ENCODE measurements at places on chromosomes 16 and 17.

DNA sequence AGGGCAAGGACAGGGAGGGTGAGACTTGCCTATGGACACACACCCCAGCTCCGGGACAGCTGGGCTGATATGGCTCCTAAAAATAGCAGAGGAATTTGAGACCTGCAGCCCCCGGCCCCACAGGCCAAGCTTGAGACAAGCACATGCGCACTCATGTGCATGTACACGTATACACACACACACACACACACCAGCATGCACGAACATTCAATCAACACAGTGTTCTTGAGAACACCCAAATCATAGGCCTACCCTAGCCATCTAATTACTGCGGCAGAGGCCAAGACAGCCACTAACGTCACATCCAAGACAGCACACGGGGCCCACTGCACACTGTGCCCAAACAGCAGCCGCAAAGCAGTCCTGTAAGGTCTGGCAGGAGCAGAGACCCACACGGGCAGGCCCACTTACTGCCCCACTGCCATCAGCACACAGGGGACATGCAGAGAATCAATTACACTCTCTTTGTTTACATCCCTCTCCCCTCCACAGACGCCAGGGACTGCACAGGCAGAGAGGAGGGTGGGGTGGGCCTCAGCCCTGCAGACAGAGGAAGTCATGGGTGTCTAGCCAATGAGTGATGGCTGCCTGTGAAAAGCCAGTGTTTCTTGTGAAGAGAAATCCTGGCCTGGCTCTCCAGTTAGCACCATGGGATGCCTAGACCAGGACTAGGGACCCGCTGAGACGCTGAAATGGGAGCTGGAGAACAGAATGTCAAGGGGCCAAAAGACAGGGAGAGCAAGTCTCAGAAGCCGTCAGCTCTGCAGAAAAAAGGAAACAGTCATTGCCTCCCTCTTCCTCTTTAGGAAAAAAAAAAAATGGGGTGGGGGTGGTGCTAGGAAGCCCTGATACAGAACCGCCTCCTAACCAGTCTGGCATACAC is 39.3 kb downstream of the MYO18A start:
- no peak for DNase-seq

- DNase-seq = peak; percentile 62
Measured at GRCh38 chr17:81869221-81870130, 1.7 kb downstream of the ARHGDIA start.

DNA sequence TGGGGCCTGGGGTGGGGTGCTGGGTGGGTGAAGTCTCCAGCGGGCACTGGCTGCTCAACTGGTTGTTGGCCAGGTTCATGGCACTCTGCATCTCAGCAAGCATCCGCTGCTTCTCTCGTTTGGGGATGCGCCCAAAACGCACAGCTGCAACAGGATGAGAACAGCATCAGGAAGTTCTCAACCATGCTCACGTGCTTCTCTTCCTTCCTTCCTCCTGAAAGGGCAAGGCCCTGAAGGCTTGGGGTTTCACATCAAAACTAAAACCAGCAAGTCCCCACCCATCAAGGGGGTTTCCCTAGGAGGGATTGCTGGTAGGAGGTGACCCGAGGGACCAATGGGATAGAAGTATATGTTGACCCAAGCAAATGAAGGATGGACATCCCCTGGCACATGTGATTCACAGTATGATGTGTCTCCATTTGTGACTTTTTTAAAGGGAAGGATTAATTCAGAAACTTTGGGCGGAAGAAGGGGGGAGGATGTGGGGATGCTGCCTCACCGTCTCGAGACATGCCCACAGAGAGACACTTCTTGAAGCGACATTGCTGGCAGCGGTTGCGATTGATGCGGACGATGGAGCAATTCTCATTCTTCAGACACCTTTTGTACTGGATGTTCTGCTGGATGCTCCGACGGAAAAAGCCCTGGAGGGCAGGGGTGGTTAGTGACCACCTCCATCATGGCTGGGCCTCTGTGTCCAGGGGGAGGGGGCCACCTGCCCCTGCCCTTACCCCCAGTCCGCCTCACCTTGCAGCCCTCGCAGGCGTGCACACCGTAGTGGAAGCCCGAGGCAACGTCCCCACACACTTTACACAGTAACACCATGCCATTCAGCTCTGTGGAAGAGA is 4.2 kb downstream of the NR1D1 start:
- DNase-seq = no peak

DNA sequence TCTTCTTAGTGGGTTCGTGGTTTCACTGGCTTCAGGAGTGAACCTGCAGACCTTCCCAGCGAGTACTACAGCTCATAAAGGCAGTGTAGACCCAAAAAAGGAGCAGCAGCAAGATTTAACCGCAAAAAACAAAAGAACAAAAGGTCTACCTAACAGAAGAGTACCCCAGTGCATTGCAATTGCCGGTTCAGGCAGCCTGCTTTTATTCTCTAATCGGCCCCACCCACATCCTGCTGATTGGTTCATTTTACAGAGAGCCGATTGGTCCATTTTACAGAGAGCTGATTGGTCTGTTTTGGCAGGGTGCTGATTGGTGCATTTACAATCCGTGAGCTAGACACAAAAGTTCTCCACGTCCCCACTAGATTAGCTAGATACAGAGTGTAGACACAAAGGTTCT is 2.0 kb upstream of the ARRB2 start:
- peak; percentile 31 for DNase-seq

- DNase-seq = no peak
Measured at GRCh38 chr17:21467739-21468490, 91.8 kb downstream of the KCNJ12 start.

- no peak for DNase-seq
Measured at GRCh38 chr17:57810721-57811637, 38.9 kb downstream of the MRPS23 start.

- no peak for DNase-seq
Measured at GRCh38 chr17:6464446-6465041, 20.3 kb downstream of the PIMREG start.

GRCh38 chr16:86566601-86566965 is at the start of gene FOXC2:
FOXC2 (plus strand) TSS chr16:86566829; CDS start chr16:86567336, 507 bp downstream.
- peak; percentile 59 for DNase-seq

- no peak for DNase-seq
Measured at GRCh38 chr16:86231321-86231995, 278.9 kb upstream of the FOXF1 start.

DNA sequence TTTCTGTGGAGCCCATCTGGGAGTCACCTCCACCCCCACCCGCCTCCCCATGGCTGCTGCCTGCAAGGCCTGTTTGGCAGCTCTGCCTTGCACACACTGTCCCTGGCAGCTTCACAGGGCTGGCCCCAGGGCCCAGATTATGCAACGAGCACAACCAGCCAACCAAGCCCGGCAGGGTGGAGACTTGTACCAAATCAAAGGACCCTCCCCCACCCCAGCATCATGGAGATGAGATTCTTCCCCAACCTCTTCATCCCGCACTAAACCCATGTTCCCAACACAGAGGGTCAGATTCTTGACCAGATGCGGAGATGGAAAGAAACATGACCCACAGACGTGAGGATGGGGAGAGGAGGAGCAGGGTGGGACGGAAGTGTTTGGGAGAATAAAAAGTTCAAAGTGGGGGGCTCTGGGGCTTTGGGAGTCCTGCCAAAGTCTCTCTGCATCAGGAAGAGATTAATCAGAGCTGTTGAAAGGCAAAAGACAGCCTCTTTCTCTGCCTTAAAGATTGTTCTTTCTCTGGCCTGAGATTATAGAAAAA is 3.8 kb downstream of the SMARCD2 start:
- no peak for DNase-seq

DNA sequence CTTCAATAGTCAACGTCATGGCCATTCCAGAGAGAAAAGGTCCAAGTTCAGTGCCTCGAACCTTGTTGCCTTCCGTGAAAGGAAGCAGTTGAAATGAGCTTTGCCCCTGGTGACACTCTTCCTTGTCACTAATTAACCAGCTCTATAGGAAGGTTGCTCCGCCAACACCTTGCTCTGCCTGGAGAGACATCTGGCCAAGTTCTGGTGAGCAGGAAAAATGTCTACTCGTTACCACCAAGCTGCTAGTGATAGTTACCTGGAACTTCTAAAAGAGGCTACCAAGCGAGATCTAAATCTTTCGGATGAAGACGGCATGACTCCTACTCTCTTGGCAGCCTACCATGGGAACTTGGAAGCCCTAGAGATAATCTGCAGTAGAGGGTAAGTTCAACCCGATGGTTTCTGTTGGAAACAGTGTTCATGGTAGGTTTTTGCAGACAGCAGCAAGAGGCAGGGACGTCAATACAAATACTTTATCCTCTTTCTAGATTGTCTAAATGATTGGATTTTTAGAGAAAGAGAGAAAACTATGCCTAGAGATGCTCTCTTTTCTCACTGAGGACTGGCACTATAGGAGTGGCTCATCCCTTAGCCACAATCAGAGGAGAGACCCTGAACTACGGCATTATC is at the start of gene ANKS4B:
Gene ANKS4B, plus strand, starts transcription at position 179 of the 630 bp plus-strand sequence. Its CDS starts 39 bp downstream, at position 218.
- no peak for DNase-seq

- no peak for DNase-seq
Measured at GRCh38 chr17:27984816-27985215, 57.7 kb upstream of the NLK start.

GRCh38 chr16:10150906-10151305 is 31.3 kb downstream of the GRIN2A start:
- peak; percentile 23 for DNase-seq

GRCh38 chr17:2303204-2304188 is at the start of the genes SMG6 and SRR:
SMG6 (minus strand) TSS chr17:2303785; CDS start chr17:2303720, 65 bp downstream.
SRR (plus strand) TSS chr17:2303950; CDS start chr17:2315561, 11,611 bp downstream.
- peak; percentile 87 for DNase-seq

GRCh38 chr17:2466931-2467330 is 44.8 kb downstream of the METTL16 start:
- no peak for DNase-seq

- DNase-seq = no peak
Measured at GRCh38 chr17:44269535-44270240, 1.8 kb upstream of the SLC4A1 start.

GRCh38 chr16:53999841-54000240 is 286.7 kb downstream of the IRX3 start:
- DNase-seq = no peak

- peak; percentile 6 for DNase-seq
Measured at GRCh38 chr16:79097166-79097565, 503.4 kb downstream of the MAF start.

GRCh38 chr16:55147396-55147795 is 176.6 kb upstream of the IRX6 start:
- DNase-seq = no peak

DNA sequence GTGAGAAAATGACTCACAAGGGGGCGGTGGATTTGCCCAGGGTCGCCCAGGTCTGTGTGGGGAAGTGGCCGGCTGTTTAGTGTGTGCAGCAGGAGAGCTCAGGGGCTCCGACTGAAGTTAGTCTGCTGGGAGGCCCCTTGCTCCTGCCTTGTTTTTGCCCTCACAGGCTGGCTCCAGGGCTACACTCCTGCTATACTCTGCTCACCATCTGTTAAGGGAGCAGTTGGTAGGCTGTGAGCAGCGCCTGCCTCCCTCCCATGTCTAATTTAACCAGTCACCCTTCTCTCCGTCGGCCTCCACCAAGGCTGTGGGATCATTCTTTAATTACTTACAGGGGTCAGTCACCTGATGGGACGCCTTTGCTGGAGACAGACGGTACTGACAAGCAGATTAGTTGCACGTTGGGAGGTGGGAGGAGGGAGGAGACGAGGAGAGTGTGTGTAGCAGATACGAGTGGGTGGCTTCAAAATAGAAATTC is 35.5 kb downstream of the KSR1 start:
- DNase-seq = no peak
